Stimulated activated CD8-positive, alpha-beta memory T cell treated with anti-CD3 and anti-CD28 coated beads, Interleukin-7, amount 100 ng/mL, for 24 hours (primary cell): ENCODE measurements at places on chromosomes 16 and 17.

DNA sequence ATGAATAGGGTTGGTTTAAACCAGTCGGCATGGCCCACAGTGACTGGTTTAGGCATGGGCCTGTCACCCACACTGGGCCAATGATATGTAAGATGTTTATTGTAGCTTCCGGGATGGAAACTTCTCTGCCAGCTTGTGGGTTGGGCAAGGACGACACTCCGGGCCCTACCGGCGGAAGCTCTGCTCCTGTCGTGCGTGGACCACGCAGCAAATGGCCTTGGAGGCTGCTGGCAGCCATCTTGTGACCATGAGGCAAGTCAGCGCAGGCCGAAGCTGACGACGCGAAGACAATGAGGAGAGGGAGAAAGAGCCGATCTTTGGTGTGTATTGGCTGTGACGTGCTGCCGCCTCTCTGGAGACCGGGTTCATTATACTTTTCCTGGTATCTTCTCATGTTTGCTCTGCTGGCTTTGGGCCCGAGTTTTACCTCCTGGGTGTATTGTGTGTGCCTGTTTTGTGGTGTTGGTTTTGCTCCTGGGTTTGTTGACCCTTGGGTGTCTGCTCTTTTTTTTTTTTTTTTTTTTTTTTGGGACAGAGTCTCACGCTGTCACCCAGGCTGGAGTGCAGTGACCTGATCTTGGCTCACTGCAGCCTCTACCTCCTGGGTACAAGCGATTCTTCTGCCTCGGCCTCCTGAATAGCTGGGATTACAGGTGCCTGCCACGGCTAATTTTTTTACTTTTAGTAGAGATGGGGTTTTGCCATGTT is 15.4 kb downstream of the SLC25A10 start:
- no peak for DNase-seq

DNA sequence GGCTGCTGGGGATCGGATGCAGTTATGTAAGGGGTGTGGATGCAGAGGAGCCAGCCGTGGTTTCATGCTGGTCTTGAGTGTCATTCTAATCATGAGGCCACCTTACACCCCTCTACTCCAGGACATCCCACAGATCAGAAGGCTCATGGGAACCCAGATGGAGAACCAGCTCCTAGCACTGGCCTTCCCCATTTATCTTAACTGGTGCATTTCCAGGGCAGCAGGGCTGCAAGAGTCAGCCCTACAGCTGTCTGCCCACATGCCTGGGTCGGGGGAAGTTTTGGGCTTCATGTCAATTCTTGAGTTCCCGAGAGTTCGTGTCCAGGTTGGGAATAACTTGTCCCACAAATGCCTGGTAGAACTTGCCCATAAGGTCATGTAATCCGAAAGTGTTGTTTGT is 29.1 kb downstream of the RPTOR start:
- no peak for DNase-seq

- DNase-seq, result no peak
Measured at GRCh38 chr17:57461082-57461481, 204.8 kb downstream of the MSI2 start.

- DNase-seq, result no peak
Measured at GRCh38 chr17:47687748-47688147, 6.2 kb upstream of the TBKBP1 start.

DNA sequence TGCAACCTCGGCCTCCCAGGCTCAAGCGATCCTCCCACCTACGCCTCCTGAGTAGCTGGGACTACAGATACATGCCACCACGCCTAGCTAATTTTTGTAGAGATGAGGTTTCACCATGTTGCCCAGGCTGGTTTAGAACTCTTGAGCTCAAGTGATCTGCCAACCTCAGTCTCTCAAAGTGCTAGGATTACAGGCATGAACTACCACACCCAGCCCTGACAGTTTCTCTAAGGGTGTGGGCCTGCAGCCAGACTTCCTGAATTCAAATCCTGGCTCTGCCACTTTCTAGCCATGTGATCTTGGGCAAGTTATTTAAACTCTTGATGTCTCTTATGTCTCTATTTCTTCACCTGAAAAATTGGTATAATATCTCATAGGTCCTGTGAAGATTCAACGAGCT is 5.6 kb downstream of the CUEDC1 start:
- DNase-seq, result no peak

DNA sequence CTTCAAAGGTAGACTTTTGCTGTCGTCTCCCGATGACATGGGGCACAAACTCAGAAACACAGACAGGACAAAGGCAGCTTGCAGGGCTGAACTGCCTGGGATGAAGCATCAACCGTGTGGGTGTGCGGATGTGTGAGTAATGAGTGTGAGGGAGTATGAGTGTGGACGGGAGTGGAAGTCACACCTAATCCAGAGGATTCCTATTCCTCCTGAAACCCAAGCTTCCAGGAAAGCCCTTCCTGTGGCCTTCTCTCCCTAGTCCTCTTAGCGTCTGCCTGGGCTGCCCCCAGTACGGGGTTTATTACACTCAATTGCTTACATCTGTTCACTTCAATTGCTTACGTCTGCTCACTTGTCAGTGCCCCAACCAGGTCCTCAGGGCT is 2.3 kb upstream of the IL4R start:
- no peak for DNase-seq
